ENCODE measurements at places on chromosomes 12 and 14.

DNA sequence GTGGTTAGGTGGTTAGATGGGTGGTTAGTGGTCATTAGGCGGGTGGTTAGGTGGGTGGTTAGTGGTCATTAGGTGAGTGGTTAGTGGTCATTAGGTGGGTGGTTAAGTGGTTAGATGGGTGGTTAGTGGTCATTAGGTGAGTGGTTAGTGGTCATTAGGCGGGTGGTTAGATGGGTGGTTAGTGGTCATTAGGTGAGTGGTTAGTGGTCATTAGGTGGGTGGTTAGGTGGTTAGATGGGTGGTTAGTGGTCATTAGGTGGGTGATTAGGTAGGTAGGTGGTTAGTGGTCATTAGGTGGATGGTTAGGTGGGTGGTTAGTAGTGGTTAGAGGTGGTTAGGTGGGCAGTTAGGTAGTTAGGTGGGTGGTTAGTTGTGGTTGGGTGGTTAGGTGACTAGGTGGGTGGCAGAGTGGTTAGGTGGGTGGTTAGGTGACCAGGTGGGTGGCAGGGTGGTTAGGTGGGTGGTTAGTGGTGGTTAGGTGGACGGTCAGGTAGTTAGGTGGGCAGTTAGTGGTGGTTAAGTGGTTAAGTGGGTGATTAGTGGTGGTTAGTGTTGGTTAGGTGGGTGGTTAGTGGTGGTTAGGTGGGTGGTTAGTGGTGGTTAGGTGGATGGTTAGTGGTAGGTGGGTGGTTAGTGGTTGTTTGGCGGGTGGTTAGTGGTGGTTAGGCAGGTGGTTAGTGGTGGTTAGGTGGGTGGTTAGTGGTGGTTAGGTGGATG is 8.0 kb upstream of the TMEM119 start:
- no peak for DNase-seq

- DNase-seq: no peak
Observed at GRCh38 chr12:120132054-120132836, 15.7 kb upstream of the RAB35 start.

- DNase-seq: peak; percentile 5
Observed at GRCh38 chr14:71319666-71320065, 412.4 kb downstream of the PCNX1 start.

DNA sequence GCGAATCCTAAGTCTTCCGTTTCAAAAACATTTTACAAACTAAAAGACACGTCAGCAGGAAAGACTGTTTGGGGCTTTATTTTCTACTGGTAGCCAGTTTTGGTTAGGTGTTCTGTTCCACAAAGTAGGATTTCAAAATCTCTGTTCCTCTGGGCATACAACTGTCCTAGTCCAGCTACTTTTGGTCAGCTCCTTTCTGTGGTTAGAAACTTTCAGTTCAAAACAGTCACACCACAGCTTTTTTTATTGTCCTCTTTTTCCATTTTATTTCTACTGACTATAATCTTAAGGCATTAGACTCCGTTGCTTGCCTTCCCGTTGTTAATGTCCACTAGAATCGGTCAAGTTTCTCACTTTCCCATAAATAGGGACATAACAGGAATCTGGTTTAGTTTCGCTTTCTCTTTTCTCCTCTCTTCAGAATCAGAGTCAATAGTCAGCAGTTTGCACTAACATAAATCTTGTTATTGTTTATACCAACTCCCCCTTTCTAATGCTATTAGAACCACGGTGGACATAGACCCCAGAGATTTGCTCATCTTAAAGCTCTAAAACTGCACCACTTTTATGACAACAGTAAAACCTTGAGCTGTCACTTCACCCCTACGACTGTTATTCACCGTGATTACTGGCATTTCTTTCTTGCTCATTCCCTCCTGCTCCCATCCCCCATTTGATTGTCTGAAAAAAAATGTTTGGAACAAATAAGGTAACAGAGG is 41.5 kb upstream of the NPAS3 start:
- peak; percentile 53 for DNase-seq

DNA sequence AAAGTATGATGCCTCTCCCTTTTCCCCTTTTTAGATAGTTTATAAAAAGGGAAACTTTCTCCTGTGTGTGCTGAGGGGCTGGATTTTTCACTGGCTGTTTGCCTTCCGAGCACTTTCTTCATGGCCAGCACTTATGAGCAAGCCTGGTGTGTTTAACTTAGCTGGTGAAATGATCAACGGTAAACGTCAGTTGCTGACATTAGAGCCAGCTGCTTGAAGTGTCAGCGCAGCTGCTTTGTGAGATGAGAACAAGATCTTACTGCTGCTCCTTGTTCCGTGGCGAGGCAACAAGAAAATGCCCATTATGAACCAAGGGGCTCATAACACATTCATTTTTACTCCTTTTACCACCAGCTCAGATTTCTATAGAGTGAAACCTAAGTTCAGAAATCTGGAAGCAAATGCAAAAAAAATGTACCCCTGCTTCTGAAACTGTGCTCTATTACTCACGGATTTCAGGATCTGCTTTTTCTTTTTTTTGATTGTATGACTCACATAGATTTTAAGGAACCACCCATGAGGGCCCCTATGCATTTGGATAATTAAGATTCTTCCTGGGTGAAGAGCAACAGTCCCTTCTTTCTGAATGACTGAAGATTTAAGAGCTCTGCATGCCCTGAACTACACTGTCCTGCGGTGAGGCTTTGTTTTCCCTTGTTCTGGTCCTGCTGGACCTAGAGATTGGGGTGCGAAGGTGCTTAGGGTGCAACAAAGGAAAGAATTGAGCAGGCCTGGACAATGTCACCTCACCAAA is 74.3 kb upstream of the CPM start:
- peak; percentile 31 for DNase-seq

Measured in A172 (cell line).